PC-9 (cell line): ENCODE measurements at places on chromosomes 12 and 14.
A peak's percentile ranks its signal among the peaks of the same experiment; 100 is the strongest.

DNA sequence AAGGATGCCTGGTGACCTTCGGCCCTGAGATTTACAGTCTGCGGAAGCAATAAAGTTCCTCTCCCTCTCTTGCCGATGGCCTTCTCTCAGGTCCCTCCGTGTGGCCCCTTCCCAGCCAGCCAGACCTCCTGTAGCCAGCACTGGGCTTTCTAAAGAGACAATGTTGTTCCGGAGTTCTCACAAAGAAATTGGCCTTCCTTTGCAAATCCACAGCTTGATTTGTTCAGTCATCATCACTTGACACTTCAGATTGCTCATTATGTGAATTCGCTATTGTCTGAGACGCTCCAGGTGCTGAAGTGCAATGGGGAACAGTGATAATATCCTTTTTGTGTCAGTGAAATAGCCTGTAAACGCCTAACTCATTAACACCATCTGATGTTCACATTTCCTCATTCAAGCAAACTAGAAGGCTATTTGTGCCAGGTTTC lies 43.7 kb upstream of the GPHB5 start:
- DNase-seq: no peak

DNA sequence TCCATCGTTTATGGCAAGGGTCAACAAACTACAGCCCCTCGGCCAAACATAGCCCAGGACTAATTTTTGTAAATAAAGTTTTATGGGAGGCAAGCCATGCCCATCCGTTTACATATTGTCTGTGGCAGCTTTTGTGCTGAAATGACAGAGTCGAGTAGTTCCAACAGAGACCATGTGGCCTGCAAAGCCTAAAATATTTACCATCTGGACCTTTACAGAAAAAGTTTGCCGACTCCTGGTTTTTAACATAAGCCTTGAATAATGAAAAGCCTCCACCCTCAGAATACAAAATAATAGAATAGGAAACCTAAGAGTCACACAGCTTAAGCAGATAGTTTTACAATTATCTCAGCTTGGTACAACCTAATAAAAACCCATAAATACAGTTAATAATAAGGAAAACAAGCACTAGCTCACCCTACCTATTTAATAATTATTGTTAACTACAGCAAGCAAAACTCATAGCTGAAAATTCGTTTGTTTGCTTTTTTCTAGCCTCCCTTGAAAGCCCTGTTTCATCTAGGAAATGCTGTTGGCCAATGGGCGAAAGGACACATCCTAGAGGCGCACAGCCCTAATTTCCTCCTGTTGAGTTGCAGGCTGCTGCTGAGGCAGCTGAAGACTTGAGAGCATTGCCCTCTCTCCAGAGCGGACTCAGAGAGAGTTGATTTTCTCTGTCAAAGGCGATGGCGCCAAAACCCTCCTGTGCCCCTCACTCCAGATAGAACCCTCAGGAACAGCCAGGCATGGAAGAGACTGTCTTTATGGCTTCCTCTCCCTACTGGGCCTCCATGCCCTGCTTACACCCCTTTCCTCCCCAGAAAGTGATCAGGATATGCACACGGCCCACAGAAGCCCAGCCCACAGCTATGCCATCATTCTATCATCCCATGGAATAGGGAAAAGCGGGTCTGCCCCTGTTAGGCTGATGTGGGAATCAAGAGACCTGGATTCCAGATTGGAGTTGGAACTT lies 107.2 kb downstream of the DPF3 start:
- DNase-seq: no peak

DNA sequence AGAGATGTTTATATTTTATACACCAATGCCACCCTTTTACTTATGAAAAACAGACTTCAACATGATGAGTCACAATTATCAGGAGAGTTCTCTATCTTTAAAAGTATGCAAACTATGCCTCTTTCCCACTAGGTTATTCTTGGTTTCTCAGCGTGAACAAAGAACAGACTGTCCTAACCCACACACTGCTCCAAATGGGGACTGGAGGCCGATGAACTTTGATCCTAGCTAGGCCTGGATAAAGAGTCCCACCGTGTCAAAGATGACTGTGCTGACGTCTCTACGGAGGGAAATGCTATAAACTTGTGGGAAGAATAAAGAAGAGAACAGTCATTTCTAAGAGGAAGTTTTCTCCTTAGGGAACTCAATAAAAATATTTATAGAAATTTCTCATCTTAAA lies 160.1 kb downstream of the EPS8 start:
- peak; percentile 95 for DNase-seq

DNA sequence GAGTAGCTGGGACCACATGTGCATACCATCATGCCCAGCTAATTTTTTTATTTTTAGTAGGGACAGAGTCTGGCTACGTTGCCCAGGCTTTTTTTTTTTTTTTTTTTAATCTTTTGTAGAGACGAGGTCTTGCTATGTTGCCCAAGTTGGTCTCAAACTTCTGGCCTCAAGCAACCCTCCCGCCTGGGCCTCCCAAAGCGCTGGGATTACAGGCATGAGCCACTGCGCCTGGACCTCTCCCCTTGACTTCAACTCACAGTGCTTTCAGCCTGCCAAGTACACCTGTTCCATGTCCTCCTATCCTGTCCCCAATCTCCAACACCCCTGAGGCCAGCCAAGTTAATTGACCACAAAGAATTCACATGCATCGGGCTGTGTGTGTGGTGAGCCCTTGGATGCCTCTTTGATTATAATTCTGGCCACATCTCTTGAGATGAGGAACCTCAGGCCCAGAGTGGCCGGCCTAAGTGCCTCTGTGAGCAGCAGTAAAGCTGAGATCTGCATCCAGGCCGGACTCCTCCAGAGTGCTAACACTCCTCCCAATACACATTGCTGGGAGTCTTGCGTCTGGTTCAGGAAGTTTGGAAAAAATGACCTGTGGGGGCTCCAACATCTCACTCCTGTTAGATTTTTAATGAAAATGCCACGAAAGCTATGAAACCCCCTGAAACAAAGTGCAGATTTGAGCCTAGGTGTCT lies 6.8 kb downstream of the RAB35 start:
- DNase-seq: no peak

GRCh38 chr14:98219638-98220037 lies 1052.4 kb downstream of the BCL11B start:
- no peak for DNase-seq

- no peak for DNase-seq
These were observed 14.9 kb upstream of the HSP90B1 start for GRCh38 chr12:103915306-103915705.

GRCh38 chr12:124745465-124745890 lies 118.2 kb downstream of the SCARB1 start:
- DNase-seq: no peak
